ENCODE measurements at places on chromosomes 3 and 15. TPM values are rescaled to one million over a fixed set of nuclear protein-coding genes. Genes with fewer than 3 reads are reported as not detected.

BCL2A1 gene
- total RNA-seq: not detected

ROPN1B gene
- not detected for total RNA-seq

IGSF10 gene
- 0.33 TPM for total RNA-seq

PEX5L gene
- total RNA-seq: not detected

ZNF385D gene
- 0.66 TPM for total RNA-seq

HHATL gene
- not detected for total RNA-seq

PLCL2 gene
- total RNA-seq: 0.18 TPM

THRB gene
- 10.5 TPM for total RNA-seq

AADACL2 gene
- total RNA-seq: not detected

ADIPOQ gene
- 0.04 TPM for total RNA-seq

COLQ gene
- not detected for total RNA-seq
